Mucosa of descending colon (tissue), 3 donors: ENCODE measurements at places on chromosomes 13 and 19. TPM values are rescaled to one million over a fixed set of nuclear protein-coding genes. Genes with fewer than 3 reads are reported as not detected.
A peak's percentile ranks its signal among the peaks of the same experiment; 100 is the strongest.

DNA sequence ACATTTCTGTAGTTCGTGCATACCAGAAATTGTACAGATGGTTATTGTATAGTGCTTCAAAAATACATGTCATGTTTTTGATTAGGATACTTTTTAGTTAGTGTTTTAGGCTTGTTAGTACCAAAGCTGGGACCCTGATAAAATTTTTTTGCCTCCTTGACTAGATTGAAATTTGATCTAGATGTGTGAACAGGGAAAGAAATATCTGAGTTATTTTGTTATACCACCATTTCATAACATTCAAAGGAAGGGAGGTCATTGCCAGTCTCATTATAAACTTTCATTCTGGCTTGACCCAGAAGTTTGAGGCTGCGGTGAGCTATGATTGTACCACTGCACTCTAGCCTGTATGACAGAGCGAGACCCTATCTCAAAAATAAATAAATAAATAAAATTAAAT is 9.0 kb downstream of the LMO7 start:
- no peak for DNase-seq

GRCh38 chr19:38556521-38557174 is 61.1 kb downstream of the MAP4K1 start:
- no peak for DNase-seq

- DNase-seq: no peak
Measured at GRCh38 chr19:55958356-55958755, 10.7 kb downstream of the NLRP8 start.

DNA sequence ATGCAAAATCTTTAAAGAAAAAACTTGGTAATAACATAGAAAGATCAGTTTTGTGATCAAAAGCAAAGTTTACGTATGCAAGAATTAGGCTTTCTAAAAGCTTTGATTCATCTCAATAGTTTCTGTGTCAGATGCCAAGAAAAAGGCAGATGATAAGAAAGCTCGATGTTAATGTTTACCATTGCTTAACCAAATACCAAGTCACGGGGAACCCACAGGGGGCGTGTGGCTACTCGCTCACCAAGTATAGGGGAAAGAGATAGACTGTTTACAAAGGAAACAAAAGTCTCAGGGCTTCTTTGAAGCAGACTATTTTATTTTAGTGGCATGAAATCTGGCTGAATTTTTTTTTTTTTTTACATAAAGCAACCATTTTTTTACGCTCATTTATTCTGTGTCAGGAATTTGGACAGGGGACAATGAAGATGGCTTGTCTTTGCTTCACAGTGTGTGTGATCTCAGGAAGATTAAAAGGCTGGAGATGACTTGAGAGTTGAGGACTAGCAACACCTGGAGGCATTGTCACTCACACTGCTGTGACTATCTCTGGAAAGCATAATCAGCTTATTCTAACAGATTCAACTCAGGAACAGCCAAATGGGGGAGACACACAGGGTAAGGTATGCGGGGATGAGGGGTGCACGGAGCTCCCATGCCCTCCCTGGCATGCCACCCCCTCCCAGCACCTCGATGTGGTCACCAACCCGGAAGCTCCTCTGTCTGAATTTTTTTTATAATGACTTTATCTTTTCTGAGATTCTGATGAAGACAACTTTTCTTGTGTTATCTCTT is 24.9 kb downstream of the RCBTB1 start:
- DNase-seq: no peak

DNA sequence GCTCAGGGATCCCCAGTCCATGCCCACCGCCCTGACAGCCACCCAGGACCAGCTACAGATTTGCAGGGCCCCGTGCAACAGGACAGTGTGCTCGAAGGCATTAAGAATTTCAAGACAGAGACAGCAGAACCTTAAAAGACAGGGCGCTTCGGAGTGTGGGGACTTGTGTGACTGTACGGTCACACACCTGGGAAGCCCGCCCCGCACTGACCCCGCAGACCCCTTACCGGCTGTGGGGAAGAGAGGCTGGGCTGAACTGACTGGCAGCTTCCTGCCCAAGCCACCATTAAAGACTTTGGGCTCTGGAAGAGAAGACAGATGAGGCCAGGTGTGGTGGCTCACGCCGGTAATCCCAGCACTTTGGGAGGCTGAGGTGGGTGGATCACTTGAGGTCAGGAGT is 14.4 kb downstream of the STAP2 start:
- DNase-seq: no peak

- DNase-seq: no peak
Measured at GRCh38 chr13:27666951-27667350, 45.3 kb downstream of the POLR1D start.

DNA sequence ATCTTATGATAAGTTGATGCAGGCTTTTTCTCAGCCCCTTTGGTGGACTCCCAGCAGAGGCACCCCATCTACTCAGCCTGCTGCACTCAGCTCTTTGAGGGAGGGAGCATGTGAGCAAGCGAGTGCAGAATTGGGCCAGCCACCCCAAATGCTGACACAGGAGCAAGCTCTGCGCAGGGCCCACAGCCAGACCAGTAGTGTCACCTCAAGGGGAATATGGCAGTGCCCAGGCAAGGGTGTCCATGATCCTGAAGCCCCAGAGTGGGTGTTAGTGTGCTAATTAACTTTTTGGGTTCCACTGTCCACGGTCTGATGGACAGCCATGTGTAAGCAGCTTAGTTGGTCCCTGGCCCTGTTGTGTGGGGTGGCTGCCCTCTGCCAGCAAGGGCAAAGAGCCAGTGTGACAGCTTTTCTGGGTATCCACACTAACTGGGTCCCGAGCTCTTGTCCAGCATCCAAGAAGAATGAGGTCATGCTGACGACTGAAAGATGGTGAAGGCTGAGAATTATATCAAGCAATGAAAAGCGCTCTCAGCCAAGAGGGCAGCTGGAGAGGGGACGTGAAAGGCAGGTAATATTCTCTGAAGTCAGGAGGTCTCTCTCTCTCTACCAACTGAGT is 898.3 kb upstream of the PCDH9 start:
- DNase-seq: no peak

GRCh38 chr13:113393563-113394338 is 29.8 kb upstream of the GRTP1 start:
- DNase-seq: peak; percentile 81

The ZNF497 gene
- total RNA-seq: 1.9 TPM
